Stimulated activated naive CD4-positive, alpha-beta T cell (primary cell): ENCODE measurements at places on chromosomes 7 and 10.

GRCh38 chr7:100822236-100823139 lies 4.8 kb downstream of the EPHB4 start:
- no peak for DNase-seq

- DNase-seq: no peak
Observed at GRCh38 chr7:85156661-85157208, 30.1 kb downstream of the SEMA3D start.

GRCh38 chr10:44824607-44825006 lies 86.5 kb upstream of the TMEM72 start:
- no peak for DNase-seq

GRCh38 chr7:37757563-37757962 lies 74.0 kb downstream of the GPR141 start:
- no peak for DNase-seq
